Muscle of leg (tissue), 16 donors: ENCODE measurements at places on chromosomes 5 and 9. TPM values are rescaled to one million over a fixed set of nuclear protein-coding genes. Genes with fewer than 3 reads are reported as not detected.

Gene NOTCH1
- 16.7 TPM for total RNA-seq

Gene ANKRD18B
- total RNA-seq, result 1.2 TPM

Gene PCDHGB4
- total RNA-seq, result 4.2 TPM

Gene CD180
- 0.66 TPM for total RNA-seq

Gene PCDHGA7
- total RNA-seq, result 2.3 TPM

Gene SPATA31E1
- total RNA-seq, result not detected

Gene ACER2
- 1.2 TPM for total RNA-seq

Gene GPR150
- total RNA-seq, result 0.09 TPM

Gene SNCAIP
- 10.3 TPM for total RNA-seq

Gene CD74
- total RNA-seq, result 50.2 TPM
